ENCODE measurements at places on chromosomes 13 and 19. TPM values are rescaled to one million over a fixed set of nuclear protein-coding genes. Genes with fewer than 3 reads are reported as not detected.
A peak's percentile ranks its signal among the peaks of the same experiment; 100 is the strongest.

The ZFP82 gene
- 6.2 TPM for total RNA-seq

- no peaks in the 10 kb centered on the region for H3K4me1 ChIP-seq
- no peak overlapping the region for H3K4me3 ChIP-seq
- DNase-seq: no peak
- H3K36me3 ChIP-seq: no peaks in the 10 kb centered on the region
- H3K27me3 ChIP-seq: no peaks in the 10 kb centered on the region
Observed at GRCh38 chr13:106633321-106633720, 65.4 kb upstream of the ARGLU1 start.

GRCh38 chr19:1259876-1260748 is 9.0 kb upstream of the CIRBP start:
- H3K4me1 ChIP-seq: peaks cover 98% of the 10 kb centered on the region

DNA sequence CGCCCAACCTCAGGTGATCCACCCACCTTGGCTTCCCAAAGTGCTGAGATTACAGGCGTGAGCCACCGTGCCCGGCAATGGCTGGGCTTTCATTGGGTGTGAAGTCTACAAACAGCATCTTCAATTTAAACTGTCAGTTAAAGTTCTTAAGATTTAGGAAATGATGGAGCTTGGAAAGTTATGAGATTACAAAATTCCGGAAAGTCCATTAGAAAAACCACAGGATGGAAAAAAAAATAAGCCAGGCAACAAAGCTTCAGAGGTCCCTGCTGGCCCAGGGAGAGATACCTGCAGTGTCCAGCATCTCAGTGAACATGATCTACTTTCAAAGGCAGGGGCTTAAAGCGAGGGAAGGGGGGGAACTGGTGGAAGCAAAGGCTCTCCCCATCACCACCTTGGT is 4.6 kb upstream of the ZNF587B start:
- peaks cover 48% of the 10 kb centered on the region for H3K36me3 ChIP-seq
- no peaks in the 10 kb centered on the region for H3K27me3 ChIP-seq
- DNase-seq: no peak
- H3K4me1 ChIP-seq: peaks cover 35% of the 10 kb centered on the region

The RASIP1 gene
- total RNA-seq: 39.8 TPM

The CGB7 gene
- total RNA-seq: not detected

DNA sequence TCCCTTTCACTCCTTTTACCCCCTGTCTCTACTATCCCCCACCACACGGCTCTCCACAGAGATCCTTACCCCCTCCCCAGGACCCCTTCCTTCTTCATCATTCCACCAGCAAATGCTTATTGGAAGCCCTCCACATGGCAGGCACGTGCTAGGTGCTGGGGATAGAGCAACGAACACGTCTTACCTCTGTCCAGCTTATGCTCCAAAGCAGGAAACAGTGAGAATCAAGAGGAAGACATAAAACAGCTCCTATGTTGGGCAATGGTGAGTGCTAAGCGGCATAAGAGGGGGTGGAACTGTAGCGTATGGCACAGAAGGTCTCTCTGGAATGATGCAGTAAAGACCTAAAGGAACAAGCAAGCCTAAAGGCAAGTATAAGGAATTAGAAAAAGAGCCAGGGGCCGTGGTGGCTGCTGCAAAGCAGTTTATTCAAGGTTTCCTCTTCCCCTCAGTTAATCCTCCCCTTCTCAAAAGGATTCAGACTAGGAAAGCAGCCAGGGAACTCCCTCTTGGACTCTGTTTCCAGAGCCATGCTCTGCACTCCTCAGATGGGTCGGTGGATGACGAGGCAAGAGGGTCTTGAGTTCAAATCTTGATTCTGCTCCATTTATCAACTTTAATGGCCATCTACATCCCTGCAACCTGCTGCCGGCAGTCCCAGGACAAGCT is 289.4 kb downstream of the FOXO1 start:
- no peak overlapping the region for H3K4me3 ChIP-seq
- no peaks in the 10 kb centered on the region for H3K36me3 ChIP-seq
- no peak overlapping the region for H3K27ac ChIP-seq
- peaks cover 4% of the 10 kb centered on the region for H3K4me1 ChIP-seq
- no peaks in the 10 kb centered on the region for H3K27me3 ChIP-seq

The HCN2 gene
- not detected for total RNA-seq

The UBE2L5 gene
- not detected for total RNA-seq

DNA sequence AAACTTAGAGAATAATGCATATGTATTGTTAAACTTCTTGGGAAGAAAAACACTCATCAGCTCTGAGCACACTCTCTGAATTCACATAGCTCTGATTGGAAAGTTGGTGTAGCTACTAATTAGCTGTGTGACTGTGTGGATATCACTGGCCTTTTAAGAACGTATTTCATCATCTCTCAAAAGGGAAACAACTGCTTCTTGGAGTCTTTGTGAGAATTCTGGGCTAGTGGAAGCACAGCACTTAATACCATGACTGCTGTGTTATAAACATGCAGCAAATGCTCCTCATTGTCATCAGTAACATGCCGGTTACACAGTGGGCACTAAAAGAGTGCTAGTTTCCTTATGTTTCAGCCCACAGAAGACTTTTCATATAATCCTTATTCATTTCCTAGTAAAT is 220.9 kb upstream of the CSNK1A1L start:
- H3K36me3 ChIP-seq: no peaks in the 10 kb centered on the region
- H3K4me3 ChIP-seq: no peak overlapping the region

The AZU1 gene
- 3.1 TPM for total RNA-seq

The CNFN gene
- 2.6 TPM for total RNA-seq

The PROSER3 gene
- total RNA-seq: 25.2 TPM

The KLK4 gene
- not detected for total RNA-seq

GRCh38 chr19:52734331-52734892 is 432 bp downstream of the ZNF611 start:
- DNase-seq: peak; percentile 82
- peak overlapping the region; percentile 90 for H3K27ac ChIP-seq

The CATSPERD gene
- not detected for total RNA-seq

- no peaks in the 10 kb centered on the region for H3K36me3 ChIP-seq
- no peak overlapping the region for H3K4me3 ChIP-seq
- H3K27me3 ChIP-seq: no peaks in the 10 kb centered on the region
- H3K4me1 ChIP-seq: no peaks in the 10 kb centered on the region
- no peak for DNase-seq
- H3K27ac ChIP-seq: no peak overlapping the region
Observed at GRCh38 chr13:71358218-71358617, 508.8 kb downstream of the DACH1 start.

The ZNF738 gene
- 9.1 TPM for total RNA-seq

DNA sequence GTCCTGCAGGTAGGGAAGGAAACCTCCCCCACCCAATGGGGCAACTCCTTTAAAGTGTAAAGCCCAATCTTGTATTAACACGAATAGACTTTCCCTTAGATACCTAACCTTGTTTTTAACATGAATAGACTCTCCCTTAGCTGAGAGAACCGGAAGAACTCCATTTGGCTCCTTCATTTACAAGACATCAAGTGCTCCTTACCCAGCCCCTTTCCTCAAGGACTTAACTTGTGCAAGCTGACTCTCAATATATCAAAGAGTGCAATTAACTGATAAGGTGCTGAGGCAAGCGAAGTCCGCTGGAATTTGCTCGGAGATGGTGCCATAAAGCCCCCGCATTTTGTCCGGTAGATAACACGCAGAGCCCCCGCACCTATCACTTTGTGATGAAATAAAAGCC is 9.9 kb upstream of the ZNF90 start:
- H3K27ac ChIP-seq: no peak overlapping the region
- H3K27me3 ChIP-seq: no peaks in the 10 kb centered on the region
- no peaks in the 10 kb centered on the region for H3K4me1 ChIP-seq
- no peak for DNase-seq

GRCh38 chr13:44507639-44508038 is 68.5 kb downstream of the TSC22D1 start:
- H3K4me1 ChIP-seq: no peaks in the 10 kb centered on the region
- no peak for DNase-seq
- no peaks in the 10 kb centered on the region for H3K27me3 ChIP-seq
- H3K4me3 ChIP-seq: no peak overlapping the region
